ENCODE measurements at places on chromosomes 7 and 10.
A peak's percentile ranks its signal among the peaks of the same experiment; 100 is the strongest.

DNA sequence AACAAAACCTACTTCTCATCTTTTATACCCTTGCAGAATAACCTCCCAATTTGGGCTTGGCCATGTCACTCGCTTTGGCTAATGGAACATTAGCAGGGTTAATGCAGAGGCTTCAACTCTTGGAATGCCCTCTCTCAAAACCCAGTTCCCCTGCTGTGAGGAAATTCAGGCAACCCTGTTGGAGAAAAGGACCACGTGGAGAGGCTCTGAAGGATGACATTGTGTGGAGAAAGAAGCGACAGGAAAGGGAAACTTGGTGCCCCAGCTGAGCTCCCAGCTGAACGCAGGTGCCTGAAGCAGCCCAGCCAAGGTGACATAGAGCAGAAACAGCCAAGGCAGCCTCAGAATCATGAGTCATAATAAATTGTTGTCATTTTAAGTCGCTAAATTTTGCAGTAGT, 214.2 kb upstream of the GHITM start:
- ATAC-seq: no peak

DNA sequence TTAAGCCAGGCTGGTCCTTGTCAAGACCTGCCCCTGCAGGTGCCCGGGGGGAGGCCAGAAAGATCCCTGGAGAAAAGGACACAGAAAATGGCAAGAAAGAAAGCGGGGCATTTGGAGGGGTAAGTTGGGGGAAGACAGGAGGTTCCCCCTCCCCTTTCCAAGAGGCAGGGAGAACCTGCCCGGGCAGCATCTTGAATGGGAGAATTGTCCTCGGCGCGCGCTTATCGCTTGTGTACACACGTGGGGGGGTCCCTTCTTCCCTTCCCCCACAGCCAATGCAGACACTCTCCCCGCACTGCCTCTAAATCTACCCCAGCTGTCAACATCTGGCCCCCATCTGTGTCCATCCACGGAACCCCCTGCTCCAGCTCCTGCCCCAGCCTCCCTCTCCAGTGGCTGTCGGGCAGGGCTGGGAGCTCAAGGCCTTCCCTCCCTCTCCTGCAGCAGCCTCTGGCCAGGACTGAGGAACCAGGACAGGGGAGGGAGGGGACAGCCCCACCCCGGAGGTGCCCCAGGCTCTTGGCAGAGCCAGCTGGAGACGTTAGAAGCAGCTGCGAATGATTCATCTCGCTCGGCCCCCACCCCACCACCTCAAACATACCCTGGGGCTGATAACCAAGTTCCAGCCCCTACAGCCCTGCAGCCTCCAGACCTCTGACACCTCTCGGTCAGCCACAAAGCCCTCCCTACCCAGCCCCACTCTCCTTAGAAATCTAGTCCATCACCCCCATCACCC, 25.3 kb downstream of the EPHB4 start:
- ATAC-seq: peak; percentile 69

DNA sequence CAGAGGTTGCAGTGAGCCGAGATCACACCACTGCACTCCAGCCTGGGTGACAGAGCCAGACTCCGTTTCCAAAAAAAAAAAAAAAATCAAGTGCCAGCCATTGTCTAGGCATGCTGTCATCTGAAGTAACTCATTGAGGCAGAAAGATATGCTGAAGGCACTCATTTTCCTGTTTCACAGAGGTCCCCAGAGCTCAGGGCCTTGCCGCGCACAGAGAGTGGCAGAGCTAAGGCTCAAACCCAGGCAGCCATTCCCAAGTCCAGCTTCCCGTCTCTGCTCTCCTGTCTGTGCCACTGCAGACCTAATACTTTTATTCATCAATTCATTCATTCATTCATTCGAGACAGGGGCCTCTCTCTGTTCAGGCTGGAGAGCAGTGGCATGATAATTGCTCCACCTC, 3.5 kb downstream of the GRIFIN start:
- no peak for ATAC-seq

DNA sequence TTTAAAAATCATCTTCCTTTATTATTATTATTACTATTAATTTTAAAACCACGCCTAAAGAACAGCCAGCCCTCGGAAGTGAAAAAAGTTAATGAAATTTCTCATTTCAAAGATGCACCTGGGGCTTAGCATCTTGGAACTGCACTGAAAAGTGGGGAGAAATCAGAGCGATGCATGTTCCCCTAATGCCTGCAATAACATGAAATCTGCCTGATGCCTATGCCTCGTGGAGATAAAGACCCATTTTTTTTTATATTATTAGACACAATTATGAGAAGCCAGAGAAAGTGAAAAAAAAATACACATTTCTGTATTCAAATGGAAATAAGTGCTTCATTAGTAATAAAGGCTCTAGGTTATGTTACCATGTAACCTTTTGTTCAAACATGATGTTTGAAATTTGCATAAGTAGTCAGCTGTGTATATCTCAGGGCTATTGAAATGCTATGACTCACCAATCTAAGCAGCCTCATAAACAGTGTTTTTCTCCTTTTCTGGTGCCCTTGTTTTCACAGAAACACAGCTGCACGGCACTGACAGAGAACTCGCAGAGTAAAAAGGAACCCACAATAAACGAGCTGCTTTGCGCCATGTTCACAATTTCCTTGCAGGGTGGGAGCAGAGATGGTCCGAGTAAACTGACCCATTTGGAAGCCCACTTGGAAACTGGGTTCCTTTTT, 175.8 kb upstream of the PRKCQ start:
- peak; percentile 98 for ATAC-seq

DNA sequence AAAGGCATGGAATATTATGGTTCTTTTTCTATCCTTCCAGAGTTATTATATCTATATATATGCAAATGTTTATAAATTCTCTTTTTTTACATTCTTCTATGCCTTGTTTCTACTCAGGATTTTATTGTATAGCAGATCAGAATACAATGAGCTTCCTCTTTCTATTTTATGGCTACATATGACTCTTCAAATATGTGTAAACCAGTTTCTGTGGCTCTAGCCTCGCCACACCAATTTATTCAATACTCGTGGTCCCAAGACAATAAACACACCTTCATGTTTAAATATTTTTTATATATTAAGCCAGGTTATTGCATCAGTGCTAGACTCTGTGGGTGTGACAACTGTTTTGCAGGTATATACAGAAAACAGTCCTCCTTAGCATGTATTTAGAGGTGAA, 237.5 kb upstream of the MKLN1 start:
- ATAC-seq: no peak

DNA sequence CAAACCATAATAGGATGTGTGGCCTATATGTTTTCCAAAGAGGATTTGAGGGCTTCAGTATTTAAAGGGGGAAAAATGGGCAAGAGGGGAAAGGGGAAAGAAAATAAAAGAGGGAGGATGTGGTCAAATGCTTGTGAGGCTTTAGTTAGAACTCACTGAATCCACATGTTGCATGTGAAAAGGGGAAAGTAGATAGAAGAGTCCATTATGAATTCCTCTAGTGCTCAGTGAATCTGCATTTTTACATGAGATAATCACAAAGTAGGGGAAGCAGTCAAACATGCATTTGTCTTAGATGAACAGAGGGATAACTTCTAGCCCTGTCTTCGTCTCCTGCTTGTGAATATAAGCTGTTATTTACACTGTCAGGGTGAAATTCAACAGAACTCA, 24.6 kb upstream of the AKAP9 start:
- no peak for ATAC-seq

DNA sequence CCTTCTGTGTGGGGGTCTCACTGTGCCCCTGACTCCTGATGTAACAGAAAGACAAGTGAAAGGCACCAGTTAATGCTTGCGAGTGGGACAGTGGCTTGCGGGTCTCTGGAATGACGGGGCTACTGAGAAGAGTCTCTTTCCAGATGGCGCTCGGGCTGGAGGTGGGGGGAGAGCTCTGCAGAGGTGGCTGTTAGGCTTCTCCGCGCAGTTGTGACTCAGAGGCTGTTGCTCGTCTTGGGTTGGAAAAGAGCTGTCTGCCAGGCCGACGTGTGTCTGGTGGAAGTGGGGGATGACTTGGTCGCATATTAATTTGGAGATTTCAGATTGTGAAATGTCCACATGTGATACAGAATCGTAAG, 27.9 kb upstream of the SH2B2 start:
- peak; percentile 40 for ATAC-seq

GRCh38 chr10:29932991-29933390, 126.4 kb downstream of the JCAD start:
- ATAC-seq: no peak

DNA sequence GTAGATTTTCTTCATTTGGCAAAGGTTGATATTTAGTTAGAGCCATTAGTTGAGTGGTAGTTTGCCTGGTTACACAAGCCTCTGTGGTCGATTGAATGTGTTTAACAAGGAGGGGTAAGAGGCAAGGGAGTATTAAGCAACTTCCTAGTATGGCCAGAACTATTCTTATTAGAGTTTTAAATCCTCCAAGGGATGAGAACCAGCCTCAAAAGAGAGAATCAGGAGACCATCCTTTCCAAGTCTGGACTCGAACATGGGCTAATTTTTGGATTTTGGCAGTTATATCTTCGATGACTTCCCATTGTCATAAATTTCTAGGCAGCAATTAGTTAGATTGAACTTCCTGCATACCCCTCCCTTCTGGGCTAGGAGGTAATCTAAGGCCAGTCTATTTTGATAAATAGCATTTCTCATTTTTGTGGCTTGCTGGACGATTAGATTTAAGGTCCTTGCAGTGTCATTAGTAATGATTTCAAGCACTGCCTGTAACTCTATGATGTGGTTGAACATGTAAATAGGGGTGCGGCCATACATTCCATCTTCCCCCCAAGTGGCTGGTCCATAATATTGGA, 219.5 kb upstream of the KCND2 start:
- no peak for ATAC-seq

GRCh38 chr10:108905821-108906220, 1017.5 kb downstream of the XPNPEP1 start:
- no peak for ATAC-seq
